ENCODE measurements at places on chromosomes 3 and 15.

DNA sequence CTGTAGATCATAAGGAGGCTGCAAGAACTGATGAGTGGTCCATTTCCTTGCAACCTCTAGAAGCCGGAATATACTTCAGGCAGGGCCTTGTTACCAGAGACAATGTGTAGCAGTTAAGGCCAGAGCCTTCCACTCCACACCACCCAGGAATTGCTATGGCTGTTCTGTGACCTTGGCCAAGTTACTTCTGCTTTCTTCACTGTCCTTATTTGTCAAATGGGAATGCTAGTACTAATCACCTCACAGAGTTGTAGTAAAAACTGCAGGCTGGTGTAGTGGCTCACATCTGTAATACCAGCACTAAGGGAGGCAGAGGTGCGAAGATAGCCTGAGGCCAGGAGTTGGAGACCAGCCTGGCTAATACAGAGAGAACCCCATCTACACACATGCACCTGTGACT lies 28.7 kb upstream of the RPN1 start:
- no peak for DNase-seq

DNA sequence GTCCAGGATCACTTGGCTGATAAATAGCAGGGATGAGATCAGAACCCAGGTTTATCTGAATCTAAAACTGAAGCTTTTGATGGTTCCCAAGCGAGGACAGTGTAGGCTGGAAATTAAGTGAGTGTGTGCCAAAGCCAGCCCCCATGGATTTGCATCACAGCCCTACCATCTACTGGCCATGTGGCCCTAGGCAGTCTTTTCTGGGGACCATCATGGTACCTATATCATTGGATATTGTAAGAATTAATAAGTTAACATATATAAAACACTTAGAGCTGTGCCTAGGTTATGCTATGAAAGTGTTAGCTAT lies 32.8 kb upstream of the SSR3 start:
- no peak for DNase-seq

DNA sequence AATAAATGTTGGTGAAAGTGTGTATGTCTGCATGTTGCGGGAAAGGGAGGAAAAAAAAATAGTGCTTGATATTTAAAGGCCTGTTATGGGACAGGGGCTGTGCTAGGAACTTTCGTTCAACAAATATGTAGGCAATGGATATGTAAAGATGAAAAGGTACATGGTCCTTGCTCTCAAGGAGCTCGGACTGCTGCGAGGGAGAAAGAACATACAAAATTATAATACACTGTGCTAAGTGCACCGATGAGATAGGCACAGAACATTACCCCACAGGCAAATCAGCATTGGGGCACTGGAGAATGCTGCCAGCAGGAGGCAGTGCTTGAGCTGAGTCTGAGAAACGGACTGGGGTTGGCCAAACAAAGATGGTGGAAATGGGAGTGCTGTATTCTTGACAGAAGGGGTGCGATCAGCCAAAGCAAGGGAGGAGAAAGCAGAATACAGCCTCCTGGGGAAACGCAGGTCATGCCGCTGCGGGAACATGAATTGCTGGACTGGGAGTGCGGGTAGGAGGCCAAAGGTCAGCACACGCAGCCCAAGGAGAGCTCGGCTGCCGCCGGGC lies 649 bp downstream of the C15orf40 start:
- peak; percentile 94 for DNase-seq

- no peak for DNase-seq
These were observed 29.7 kb upstream of the MDFIC2 start for GRCh38 chr3:70342149-70342548.

DNA sequence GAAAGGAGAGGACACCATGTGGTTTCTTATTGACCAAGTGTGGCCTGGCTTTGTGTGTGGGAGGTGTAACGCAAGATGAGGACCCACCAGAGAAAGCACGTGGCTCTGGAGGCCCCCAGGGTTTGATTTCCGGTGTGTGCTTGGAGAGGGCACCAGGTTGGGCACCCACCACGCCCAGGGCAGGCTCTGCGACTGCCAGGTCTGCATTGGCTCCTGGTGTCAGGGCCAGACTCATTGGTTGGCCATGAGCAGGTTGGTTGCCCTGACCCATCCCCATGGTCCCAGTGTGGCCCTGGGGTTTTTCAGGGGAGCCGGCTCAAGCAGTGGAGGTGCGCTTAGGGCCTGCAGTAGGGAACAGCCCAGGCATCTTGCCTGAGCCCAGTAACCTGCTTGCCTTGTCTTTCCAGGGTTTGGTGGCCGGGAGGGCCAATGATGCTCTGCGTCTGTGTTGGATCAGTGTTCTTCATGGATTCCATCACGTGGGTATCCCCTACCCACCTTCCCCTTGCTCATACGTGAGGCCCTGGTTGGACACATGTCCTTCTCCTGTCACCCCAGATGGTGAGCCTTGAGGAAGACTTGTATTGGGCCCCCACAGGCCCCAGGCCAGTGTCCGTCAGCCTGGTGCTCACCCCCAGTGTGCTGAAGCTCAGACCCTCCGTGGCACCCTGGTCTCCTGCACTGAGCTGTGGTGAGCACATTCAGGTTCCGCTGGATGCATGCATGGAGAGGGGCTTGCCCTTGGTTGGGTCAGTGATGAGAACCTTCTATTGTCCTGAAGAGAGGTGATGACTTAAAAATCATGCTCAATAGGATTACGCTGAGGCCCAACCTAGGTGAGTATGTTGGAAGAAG lies 193.9 kb downstream of the UBE3A start:
- no peak for DNase-seq

GRCh38 chr3:147359177-147360050 lies 46.9 kb downstream of the ZIC4 start:
- DNase-seq, result no peak

GRCh38 chr15:38743147-38743546 lies 178.5 kb upstream of the RASGRP1 start:
- DNase-seq, result no peak

GRCh38 chr15:86885616-86886015 lies 805.9 kb downstream of the AGBL1 start:
- DNase-seq, result no peak

DNA sequence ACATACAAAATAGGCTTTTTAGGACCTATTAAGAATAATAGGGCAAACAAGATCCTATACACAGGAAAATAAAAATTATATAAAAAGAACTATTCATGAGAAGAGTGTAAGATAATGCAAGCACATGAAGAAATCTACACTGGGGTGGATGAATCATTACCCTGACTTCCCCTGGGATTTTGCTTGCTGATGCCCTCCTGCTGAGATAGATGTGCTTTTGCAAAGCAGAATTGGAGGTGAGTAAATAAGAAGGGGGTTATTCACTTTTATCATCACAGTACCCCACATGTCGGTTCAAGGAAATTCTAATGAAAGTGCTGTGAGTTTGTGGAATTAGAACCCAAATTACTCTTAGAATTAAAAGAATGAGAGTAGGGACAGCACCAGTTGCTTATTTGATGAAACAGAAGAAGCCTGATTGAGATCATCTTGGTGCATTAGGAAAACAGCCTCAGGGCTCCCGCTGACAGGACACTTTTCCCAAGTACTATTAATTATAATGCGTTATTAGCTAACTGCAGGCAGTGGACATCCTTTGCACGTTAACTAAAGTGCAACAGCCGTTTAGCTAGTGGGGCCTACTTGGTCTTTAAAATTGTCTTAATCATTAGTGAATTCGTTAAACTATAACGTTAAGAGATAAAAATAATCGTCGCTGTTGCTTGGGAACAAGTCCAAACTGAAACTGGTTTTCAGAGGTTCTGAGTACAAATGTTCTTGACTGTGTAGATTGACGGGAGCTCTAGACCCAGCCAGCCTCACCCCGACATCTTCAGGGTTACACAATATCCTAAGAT lies 48.4 kb downstream of the SLC2A2 start:
- peak; percentile 48 for DNase-seq

DNA sequence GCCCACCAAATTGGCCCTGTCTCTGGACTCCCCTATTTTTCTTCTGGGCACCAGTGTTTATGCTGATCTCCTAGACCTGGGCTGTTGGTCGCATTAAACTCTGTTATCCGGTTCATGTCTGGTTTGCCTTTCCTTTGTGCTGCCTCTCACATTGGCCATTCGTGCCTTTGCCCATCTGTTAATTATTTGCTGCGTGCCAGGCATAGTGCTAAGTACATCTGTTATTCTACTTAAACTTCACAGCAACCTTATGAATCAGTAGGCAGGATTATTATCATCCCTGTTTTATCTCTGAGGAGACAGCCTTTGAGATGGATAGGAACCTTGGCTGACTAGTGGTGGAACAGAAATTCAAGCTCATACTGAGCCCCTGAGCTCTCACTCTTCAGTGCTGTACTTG lies 76.0 kb downstream of the THSD4 start:
- no peak for DNase-seq
